ENCODE measurements at places on chromosomes 6 and 20.

DNA sequence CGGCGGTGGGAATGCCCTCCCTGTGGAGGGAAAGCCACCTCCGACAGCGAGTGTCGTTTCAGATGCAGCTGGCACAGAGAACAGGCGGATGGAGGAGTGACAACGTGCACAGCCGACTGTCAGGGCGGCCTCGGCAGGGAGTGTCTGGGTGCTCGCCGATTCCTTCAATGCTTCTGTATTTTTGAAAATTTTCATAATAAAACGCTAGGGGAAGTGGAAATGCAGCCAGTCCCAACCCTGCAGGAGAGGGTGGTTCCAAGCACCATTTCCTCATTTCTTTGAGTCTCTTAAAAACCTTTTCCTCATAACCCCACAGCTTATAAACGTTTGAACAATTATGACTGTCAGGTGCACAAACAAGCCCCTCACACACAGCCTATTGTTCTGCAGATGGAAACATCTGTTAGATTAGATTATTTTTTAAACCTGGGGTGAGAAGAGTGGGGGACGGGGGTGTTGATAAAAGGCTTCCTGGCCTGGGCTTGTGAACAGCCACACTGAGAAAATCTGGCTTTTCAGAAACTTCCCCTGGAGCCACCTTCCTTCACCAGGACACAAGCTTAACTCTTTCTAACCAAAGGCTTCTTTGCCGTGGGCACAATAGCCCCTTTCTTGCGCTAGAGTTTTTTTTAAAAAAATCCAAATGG is 228.9 kb downstream of the ANKRD60 start:
- DNase-seq = no peak

DNA sequence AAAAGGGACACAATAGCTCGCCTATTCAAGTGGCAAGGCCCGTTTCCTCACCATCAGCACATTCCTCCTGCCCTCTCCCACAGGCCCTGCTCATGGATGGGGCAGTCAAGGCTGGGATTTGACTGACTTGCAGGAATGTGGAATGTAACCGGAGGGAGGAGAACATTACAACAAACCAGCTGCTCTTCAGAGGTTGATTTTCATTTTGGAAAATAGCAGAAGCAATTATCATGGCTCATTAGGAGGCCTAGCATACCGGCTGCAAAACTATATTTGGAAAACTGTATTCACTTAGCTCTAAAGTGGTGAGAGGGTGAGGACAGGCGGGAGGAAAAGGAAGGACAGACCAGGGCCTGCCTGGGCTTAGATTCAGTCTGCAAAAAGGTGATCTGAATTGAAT is 283.7 kb downstream of the CD83 start:
- DNase-seq = no peak

DNA sequence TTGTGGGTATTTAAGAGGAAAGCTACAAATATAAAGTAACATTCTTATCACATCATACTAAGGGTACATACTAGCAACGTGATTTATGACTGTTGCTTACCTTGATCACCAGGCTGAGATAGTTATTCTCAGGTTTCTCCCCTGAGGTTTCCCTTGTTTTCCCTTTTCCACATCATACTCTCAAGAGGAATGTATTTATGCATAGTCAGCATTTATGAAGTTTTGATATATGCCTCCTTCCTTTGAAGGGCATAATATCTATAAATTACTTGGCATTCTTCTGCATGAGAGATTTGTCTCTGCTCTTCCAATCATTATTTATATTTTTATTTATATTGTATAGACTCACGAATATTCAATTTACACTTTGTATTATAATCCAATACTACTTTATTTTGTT is 726.7 kb upstream of the ADGRB3 start:
- no peak for DNase-seq

GRCh38 chr6:102493485-102493884 is 1100.0 kb downstream of the GRIK2 start:
- DNase-seq = no peak

DNA sequence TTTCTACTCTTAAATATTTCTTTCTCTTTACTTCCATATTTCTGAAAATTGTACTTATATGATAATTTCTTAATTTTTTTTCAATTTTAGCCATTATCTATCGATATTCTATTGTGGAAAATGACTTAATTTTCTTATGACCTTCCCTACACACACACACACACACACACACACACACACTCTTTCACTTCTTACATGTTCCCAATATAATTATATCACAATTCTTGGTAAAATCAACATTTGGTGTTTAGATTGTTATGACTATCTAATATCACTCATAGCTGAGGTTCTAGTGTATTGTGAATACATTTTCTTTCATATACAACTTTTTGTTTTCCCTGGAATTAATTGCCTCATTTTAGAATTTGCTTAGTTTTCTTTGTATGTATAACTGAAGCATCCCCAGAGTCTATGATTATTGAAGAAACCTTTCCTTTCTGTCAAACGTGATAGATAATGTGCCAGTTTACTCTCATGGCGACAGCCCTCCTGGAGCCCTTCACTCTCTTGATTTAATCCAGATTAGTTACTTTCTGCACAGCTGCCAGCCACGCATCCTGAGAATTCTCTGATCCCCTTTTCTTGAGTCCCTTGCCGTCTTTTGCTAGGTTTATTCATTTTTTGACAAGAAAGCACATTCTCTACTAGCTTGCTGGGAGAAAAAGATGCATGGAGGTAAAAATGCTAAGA is 63.4 kb downstream of the RNF182 start:
- no peak for DNase-seq

DNA sequence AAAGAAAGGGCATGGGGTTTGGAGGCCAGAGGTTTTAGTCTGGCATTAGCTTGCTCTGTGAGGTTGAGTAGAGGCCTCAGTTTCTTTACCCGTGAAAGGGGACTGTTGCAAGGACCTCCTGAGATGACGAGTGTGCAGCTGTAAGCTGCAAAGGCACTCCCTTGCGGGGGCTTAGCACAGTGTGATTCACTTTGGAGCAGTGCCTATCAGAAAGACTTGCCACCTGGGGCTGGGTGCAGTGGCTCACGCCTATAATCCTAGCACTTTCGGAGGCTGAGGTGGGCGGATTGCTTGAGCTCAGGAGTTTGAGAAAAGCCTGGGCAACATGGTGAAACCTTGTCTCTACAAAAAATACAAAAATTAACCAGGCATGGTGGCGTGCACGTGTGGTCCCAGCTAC is 7.5 kb upstream of the BAK1 start:
- no peak for DNase-seq

DNA sequence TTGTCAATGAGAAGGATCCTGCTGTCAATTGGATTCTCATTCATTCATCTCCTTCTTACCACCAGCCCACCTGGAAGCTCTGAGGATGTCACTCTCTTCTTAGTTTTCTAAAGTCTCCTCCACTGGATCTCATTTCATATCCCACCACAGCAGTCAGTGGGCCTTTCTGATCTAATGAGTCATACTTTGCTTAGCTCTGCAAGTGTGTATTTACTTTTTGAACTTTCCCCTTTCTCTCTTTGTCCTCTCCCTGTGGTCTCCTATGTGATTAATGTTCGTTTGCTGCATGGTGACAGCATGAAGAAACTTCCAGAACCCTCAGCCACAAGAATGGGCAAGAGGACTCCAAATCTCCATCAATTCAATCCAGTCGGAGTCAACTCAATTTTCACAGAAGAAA is 63.6 kb upstream of the SYNDIG1 start:
- DNase-seq = no peak

DNA sequence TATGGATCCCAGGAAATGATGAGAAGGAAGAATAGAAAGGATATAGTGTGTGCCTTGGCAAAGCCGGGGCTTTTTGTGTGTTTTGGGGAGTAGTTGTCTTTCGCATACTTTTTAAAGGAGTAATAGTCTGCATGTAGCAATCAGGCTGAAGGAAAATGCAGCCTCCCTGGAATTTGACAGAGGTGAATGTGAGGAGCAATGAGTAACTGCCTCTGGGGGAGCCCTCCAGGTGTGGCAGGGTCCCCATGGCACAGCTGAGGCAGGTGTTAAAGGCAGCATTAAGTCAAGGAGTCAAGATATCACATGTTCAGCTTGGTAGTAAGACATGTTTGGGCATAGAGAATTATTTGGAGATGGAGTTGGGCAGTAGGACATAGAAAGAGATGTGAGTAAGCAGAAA is 203.1 kb downstream of the C6orf118 start:
- DNase-seq = no peak

- DNase-seq = no peak
Measured at GRCh38 chr20:35443003-35443402, 5.0 kb upstream of the GDF5 start.

GRCh38 chr20:50762045-50762422 is 30.7 kb downstream of the PARD6B start:
- DNase-seq = no peak

GRCh38 chr20:57959589-57959988 is 249.8 kb upstream of the PMEPA1 start:
- no peak for DNase-seq

- DNase-seq = no peak
Measured at GRCh38 chr20:1472556-1473245, 6.1 kb upstream of the NSFL1C start.

GRCh38 chr6:36418558-36418957 is 24.1 kb downstream of the PXT1 start:
- DNase-seq = no peak

- DNase-seq = no peak
Measured at GRCh38 chr6:117919775-117920729, 13.0 kb downstream of the SLC35F1 start.

DNA sequence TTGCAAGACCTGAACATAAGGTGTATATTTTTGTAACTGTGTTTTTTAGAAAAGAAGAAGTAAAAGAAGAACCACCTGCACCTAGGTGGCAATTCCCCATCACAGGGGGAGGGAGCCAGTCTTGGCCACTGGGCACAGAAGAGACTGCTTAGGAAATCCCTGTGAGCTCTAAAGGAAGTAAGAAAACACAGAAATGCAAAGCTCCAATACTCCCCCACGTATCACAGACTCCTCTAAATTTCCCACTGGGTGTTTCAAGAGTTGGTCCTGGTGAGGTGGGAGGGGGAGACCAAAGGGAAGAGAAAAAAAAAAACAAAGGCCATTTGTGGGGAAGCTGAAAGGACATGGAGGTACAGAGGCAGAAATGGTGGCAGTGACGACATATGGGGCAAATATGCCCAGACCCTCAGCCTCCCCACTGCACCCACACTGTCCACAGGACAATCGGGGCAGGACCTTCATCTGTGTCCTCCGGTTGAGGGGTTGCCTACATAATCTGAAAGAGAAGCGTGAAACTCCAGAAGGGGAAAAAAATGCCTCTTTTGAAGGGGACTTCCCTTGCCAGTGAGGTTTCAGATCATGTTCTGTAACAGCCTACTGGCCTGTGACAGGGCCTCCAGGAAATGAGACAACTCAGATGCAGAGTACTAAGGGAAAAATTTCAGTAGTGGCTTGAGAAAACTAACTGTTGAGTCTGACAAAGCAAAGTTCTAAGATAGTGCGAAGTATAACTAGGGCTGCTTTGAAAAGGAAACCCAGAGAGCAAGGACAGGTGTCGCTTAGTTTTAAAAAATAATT is 226.2 kb upstream of the MARCKS start:
- DNase-seq = no peak

DNA sequence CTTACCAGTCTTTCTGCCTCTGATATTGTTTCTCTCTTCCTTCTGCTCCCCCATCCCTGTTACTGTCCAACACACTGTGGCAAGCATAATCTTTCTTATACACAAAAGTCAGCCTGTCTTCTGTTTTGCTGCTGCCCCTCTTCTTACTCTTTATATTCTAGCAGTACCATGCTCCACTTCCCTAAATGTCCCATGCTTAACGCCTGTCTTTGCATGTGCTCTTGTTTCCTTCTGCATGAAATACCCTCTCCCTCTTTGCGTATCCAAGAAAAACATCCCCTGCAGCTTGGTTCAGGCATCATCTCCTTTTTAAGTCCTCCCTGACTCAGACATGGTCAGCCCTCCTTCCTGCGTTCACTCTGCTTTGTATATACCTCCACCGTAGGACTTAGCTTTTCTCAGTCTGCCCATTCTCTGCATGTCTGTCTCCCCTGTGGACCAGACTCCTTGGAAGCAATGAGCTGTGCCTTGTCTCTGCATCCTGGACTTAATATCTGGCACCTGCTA is 103.9 kb downstream of the CTNNBL1 start:
- DNase-seq = no peak

DNA sequence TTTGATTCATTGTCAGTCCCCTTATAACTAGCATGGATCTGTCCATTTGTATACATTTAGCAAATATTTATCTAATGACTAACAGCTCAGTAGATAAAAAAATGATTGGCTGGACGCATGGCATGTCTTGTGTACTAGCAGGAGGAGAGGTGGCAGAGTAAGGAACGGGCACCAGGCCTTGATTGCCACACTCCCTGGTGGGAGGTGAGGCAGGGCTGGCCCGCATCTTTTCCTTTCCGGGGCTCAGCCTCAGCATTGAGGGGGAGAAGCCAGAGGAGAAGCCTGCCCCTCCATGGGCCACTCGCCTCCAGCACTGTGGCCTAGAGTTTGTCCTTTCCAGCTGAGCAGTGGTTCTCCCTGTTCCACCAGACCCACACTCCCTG is 84.9 kb upstream of the TMEM181 start:
- DNase-seq = peak; percentile 39

DNA sequence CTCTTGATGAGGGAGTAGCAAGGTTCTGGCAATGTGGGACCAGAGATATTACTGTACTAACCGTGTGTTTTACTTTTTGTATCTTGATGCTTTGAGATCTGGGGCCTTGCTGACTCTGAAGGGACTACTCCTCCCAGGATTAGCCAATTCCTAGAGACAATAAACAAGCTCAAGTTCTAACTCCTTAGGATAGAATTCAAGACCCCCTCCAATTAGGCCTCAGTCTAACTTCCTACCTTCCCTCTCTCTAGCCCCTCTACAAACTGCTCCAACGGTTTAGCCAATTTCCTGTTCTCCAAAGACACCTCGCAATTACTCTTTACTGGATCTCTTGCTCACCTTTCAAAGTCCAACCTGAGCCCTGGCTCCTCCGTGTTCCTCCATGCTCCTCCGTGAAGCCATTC is 158.7 kb upstream of the JARID2 start:
- no peak for DNase-seq

DNA sequence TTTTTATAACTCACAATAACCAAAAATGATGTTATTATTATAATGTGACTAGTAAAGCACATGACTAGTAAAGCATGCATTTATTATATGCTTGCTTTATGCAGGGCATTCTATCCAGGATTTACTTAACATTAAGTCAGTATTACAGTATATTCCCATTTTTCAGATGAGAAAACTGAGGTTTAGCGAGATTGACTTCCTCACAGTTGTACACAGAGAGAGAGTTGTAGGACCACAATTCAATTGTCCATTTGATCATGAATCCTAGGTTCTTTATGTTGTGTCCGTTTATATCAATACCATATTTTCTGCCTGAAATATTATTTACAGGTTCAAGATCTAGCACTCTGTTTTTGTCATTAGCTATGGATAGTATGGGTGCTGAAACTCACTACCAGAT is 301.5 kb downstream of the PRL start:
- no peak for DNase-seq

DNA sequence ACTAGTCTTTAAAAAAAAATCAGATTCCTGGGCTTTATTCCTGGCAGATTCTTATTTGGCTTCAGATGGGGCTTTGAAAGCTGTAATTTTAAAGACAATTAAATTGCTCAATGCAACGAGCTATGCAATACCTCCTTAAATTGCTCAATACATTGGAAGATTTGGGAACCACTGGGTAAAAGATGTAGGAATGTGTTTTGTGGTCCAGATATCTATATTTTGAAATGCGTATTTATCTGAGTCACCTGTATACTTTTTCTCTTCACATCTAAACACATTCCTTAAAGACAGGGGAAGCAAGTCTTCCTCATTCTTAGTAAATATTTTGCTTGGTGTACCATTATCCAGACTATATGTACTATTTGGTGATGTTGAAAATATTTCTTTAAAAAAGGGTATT is 29.6 kb upstream of the MAP7 start:
- no peak for DNase-seq

- no peak for DNase-seq
Measured at GRCh38 chr6:72535124-72535523, 86.7 kb upstream of the KCNQ5 start.

- no peak for DNase-seq
Measured at GRCh38 chr6:163816441-163816840, 401.9 kb downstream of the QKI start.

Data from NCI-H2081 treated with DMSO at 0.1 percent for 48 hours (cell line).